A549 treated with CORT108297 at 1 μM for 4 hours (cell line): ENCODE measurements at places on chromosomes 3 and 15. TPM values are rescaled to one million over a fixed set of nuclear protein-coding genes. Genes with fewer than 3 reads are reported as not detected.

Gene AADACL2
- total RNA-seq, result not detected in 5 replicates

Gene MUSTN1
- 0.19 to 0.28 TPM (median 0.21 TPM) in 3 of 5 replicates, not detected in the others for total RNA-seq

Gene ALPK3
- 0.05 to 0.28 TPM (median 0.18 TPM) in 5 replicates for total RNA-seq

Gene DGKG
- total RNA-seq, result 7.7 to 12.5 TPM (median 8.6 TPM) in 5 replicates

Gene LHFPL4
- 0.06 to 0.18 TPM (median 0.12 TPM) in 5 replicates for total RNA-seq

Gene CASR
- not detected in 5 replicates for total RNA-seq

Gene LEO1
- 45.9 to 79.2 TPM (median 47.2 TPM) in 5 replicates for total RNA-seq

Gene CACNA2D2
- total RNA-seq, result 0.46 to 0.54 TPM (median 0.51 TPM) in 5 replicates

Gene CD200R1
- 0.03 to 0.14 TPM (median 0.08 TPM) in 5 replicates for total RNA-seq
